ENCODE measurements at places on chromosomes 5 and 9. TPM values are rescaled to one million over a fixed set of nuclear protein-coding genes. Genes with fewer than 3 reads are reported as not detected.

DNA sequence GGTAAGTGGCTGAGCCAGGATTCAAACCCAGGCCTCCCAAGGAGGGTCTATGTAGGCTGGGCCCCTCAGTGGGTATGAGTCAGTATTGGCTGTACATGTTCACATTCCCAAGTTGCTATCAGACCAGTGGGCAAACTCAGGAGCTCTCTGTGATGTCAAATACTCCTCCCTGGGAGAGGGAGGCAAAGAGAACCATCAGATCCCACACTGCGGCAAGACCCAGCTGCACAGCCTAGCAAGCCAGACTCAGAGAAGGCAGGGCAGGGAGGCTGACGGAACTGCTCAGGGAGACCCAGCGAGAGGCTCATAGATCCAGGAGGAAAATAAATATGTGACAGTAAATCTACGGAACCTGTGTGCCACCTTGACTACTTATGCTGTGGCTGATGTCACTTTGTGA lies 42.6 kb upstream of the SAP30L start:
- peak; percentile 10 for DNase-seq

The HAUS6 gene
- total RNA-seq: 33.6 TPM

The PSD2 gene
- 0.10 TPM for total RNA-seq

- no peak for DNase-seq
These were observed 169.9 kb downstream of the FANCC start for GRCh38 chr9:95147452-95148207.

GRCh38 chr5:16497546-16497945 lies 31.9 kb upstream of the ZNF622 start:
- no peak for DNase-seq

DNA sequence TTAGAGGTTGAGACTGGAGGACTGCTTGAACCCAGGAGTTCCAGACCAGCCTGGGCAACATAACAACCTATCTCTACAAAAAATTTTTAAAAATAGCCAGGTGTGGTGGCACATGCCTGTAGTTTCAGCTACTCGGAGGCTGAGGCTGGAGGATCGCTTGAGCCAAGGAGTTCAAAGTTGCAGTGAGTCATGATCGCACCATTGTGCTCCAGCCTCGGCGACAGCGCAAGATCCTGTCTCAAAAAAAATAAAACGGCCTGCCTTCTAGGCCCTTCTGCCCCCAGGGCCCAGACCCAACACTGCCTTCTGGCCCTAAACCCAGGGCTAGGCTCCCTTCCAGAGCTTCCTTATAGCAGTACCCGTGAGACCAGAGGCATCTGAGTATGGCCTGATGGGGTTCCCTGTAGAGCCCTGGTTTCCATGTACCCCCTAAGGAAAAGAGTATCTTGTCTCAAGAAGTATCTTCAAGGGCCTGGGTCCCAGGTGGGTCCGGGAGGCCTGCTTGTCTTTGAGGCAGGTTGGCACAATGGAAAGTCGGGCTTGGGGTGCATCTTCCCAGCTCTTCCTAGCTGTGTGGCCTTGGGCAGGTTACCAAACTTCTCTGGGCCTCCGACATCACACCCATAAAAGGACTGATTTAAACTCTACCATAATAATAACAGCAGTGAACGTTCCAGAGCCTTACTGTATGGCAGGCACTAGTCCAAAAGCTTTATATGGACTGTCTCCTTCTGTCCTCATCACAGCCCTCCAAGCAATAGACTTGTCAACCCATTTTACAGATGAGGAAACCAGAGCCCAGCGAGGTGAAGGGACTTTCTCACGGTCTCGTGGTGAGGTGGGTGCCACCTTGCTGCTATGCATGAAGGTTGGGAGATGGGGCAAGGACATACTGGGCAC lies 9.6 kb downstream of the LRRC8A start:
- no peak for DNase-seq

DNA sequence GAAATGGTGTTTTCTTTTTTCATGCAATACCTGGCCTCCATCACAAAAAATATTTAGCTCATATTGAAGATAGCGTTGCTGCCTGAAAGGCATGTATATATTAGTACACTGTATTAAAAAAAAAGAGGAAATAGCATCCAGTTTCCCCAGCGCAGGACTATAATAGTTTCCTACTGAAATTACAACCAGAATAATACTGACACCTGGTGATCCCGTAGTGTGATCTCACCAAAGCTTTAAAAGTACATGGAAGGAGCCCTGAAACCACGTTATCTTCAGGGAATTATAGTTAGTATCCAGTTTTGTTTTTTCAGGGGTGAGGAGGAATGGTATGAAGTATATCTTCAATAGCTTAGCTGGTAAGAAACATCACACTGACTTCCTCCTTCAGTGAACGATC lies 264.9 kb downstream of the CD180 start:
- no peak for DNase-seq

GRCh38 chr5:149420545-149421371 lies 41.7 kb upstream of the IL17B start:
- DNase-seq: no peak

GRCh38 chr5:32754284-32754683 lies 43.2 kb downstream of the NPR3 start:
- no peak for DNase-seq

The PCDHB7 gene
- not detected for total RNA-seq

GRCh38 chr5:69489246-69489645 lies 3.3 kb upstream of the OCLN start:
- DNase-seq: no peak

DNA sequence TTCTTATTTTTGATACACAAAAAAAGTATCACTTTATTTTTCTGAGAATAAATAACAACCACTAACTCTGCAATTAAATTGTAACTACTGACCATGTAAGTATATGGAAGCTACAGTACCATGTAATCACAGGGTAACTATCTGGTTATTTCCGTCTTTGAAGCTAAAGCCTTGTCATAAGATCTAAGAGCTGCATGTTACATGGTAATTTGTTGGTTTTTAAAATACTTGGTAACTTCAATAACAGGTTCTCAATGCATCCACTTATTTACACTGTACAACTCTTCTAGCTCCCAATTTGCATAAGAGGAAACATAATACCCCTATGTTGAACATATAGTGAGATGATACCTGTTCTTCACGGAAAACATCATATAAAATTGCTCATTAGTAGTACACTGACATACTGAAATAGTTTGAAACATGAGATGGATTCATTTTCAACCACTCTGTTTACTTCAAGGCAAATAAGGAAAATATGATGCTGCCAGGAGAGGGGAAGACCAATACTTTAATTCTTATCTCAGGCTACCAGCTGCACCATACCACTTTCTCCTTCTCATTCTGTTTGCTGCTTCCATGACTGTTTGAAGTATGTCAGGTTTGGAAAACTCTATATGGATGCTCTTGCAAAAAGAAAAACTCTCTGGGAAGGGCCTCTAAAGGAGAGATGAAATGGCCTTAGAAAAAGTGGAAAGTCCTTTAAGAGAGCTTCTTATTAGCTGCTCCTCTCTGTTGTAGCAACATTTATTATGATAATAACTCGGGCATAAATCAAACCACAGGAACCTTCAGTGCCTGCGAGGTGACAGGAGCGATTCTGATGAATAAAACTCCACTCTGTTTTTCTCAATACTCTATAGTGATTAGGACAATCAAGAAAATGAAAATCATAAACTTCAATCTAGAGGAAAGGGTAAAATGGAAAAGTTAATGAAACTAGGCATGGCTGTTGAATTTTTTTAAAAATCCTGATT lies 150.2 kb downstream of the KIAA0825 start:
- no peak for DNase-seq

The SPACA9 gene
- 5.5 TPM for total RNA-seq

DNA sequence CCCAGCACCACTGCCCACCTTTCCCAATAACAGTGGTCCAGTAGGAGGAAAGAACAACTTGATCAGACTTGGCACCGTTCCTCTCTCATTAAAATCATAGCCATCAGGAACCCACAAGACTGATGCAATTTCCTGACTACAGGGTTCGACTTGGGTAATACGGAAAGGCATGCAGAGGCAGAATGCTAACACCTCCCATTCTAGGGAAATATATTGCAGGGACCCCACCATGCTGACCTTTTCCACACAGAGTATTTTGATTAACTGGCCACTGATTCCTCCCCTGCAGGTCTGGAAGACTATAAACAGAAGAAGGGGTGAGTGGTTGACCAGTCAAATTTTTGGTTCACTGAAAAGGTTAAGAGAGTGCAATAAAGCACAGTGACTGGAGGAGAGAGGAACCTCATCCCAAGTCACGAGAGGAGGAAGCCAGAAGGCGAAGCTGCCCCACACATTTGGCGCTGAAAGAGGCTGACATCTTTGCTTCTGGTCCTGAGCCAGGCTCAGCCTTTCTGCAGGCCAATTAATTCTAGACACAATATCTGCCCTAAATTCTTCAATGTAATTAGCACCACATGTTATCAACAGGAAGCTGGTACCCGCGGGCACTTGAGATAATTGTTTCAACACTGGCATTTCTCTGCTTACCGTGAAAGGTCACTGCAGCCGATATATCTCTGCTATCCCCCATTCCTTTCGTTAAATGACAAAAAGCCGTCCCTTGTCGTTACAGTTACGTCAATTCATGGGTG lies 64.7 kb upstream of the SPOCK1 start:
- peak; percentile 70 for DNase-seq

The PCDHA6 gene
- total RNA-seq: 0.10 TPM

The GARIN3 gene
- total RNA-seq: not detected

The PCDHB14 gene
- 0.08 TPM for total RNA-seq

DNA sequence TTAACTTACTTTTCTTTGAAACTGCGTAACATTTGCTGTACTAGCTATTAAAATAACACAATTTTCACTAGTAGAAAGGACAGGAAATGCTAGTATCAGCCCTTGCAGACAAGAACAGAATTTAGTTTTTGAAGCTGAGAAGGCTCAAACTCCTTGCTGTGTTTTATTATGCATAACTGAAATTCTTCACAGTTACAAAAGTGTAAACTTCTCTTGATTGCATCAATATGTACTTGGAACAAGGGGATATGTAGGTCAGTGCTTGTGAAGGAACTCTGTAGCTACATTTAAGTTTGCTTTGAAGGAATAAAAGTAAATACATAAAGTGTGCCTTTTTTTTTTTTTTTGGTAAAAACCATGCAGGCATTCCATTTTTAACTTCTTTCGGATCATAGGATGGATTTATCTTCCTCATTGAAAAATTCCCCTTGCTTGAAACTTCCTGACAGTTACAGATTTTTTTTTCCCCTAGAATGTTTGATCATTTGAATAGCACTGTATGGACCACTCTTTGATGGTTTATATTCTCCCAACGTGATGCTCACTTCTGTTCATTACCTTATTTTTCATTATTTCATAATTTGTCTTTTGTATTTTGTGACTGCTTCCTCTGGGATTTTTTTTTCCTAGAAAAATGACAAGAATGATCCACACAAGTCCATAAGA lies 94.9 kb upstream of the DAB2 start:
- no peak for DNase-seq

DNA sequence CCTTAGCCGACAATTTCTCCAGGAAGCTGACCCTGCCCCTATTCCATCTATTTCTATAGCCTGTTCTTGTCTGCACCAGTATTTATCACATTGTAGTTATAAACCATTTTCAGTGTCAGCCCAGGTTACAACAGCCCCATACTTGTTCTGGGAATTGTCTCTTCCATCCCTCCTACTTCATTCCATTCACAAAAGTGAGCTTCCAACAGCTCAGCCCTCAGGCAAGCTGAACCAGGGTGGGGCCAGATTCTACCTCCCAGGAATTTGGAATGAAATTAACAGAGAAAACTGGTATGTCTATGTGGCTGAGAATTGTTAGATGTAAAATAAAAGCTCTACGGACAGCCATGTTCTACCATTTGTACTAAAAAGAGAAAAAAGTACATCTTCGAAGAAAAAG lies 36.1 kb downstream of the STRBP start:
- no peak for DNase-seq

- no peak for DNase-seq
These were observed 202.3 kb downstream of the GABRB2 start for GRCh38 chr5:161344234-161344633.

GRCh38 chr9:77604316-77604715 lies 43.8 kb downstream of the GNA14 start:
- DNase-seq: peak; percentile 13

The SPATA31C1 gene
- total RNA-seq: not detected

The SLC9A3 gene
- total RNA-seq: 5.5 TPM

GRCh38 chr5:14054965-14055963 lies 87.9 kb upstream of the TRIO start:
- DNase-seq: no peak

GRCh38 chr9:615756-616155 lies 225.7 kb upstream of the DMRT1 start:
- DNase-seq: no peak

The DAB2IP gene
- 16.6 TPM for total RNA-seq

The FEM1C gene
- 8.1 TPM for total RNA-seq

GRCh38 chr5:107670932-107671741 lies at the start of gene EFNA5:
Gene EFNA5 (minus strand): TSS chr5:107670937.
- DNase-seq: no peak

The PTGDS gene
- not detected for total RNA-seq

The CATSPER3 gene
- total RNA-seq: 0.13 TPM

The GCNT1 gene
- total RNA-seq: 1.7 TPM

- no peak for DNase-seq
These were observed 21.2 kb upstream of the PANK3 start for GRCh38 chr5:168600409-168600808.

GRCh38 chr5:97164846-97165245 lies 18.2 kb downstream of the RIOK2 start:
- DNase-seq: no peak

The IRX2 gene
- 11.4 TPM for total RNA-seq

DNA sequence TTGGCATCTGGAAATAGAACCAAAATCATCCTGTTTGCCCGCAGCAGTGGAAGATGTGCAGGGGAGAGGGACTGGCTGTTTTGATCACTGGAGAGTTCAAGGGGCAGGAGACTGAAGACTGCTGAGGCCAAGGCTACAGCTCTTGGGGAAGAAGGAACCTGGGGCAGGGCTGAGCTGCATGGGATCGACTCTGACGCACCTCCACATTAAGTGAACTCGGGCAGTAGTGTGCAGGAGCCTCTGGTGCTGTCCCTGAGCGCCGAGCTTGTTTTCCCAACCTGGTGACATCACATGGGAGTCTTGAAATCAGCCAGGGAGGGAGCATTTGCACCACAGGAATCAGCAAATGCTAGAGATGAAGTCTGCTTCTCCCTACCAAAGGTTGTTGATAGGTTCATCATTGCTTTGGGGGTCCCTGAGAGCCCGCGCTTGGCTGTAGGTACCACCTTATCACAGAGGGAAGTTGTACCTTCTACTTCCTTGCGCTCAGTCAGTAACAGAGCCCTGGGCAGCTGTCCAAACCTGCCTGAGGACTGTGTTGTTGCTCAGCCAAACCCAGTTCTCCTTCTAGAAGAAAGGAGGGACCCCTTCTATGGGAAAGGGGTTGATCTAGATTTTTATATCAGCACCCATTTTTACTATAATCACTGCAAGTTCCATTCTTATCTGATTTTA lies 52.3 kb upstream of the CTSL start:
- DNase-seq: no peak

DNA sequence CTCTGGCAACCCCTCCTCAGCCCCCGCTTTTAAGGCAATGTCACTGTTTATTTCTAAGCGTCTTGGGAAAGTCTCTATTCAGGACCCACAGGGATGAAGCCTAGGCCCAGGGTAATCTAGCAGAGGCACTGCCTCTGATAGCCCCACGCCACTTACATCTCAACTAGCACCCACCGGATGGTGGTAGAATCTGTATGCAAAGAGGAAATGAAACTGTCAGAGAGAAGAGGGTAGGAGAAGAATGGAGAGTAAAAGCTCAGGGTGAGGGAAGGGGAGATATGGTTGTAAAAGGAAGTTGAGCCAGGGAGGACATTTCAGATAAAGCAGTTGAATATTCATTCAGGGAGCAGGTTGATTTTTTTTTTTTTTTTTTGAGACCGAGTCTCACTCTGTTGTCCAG lies 3.0 kb downstream of the FRRS1L start:
- DNase-seq: no peak

The PCDHA1 gene
- total RNA-seq: 0.03 TPM

The TRIM36 gene
- 4.2 TPM for total RNA-seq

The SLC45A2 gene
- total RNA-seq: not detected
